ENCODE measurements at places on chromosomes 11 and 22.

DNA sequence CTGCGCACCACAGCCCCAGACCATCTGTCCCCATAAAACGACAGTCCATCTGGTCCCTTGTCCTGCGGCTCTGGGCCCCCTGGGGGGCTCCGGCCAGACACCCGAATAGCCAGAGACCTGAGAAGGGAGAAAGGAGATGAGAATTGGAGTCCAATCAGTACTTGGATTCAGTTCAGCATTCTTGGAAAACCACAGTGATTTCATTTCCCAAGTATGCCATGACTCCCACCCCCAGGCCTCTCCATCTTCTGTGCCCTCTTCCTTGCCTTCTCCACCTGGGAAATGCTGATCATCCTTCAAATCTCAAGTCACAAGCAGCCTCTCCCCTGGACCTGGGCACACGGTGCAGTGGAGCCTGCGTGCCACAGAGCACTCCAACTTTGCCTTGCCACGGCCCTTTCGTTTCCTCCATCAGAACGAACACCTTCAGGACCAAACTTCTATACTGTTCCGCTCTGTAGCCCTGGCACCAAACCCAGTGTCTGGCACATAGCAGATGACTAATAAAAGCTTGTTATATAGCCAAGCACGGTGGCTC, 10.9 kb upstream of the MFNG start:
- DNase-seq = no peak

DNA sequence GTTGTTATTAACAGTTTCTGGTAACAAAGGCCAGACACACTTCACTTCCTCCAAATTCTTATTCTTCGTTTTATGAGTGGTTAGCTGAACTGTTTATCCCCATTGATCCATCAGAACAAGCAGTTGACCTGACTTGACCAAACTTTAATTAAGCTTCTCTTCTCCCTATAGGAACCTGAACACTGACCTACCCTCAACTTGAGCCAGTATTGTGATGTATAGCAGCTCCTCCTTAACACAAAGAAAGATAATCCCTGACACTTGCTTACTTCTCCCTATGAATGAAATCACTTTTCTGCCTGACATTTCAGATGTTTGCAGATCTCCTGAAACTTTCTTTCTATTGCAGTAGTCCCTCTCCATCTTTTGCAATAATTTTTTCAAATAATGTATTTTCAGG, 41.9 kb downstream of the ANO5 start:
- no peak for DNase-seq

DNA sequence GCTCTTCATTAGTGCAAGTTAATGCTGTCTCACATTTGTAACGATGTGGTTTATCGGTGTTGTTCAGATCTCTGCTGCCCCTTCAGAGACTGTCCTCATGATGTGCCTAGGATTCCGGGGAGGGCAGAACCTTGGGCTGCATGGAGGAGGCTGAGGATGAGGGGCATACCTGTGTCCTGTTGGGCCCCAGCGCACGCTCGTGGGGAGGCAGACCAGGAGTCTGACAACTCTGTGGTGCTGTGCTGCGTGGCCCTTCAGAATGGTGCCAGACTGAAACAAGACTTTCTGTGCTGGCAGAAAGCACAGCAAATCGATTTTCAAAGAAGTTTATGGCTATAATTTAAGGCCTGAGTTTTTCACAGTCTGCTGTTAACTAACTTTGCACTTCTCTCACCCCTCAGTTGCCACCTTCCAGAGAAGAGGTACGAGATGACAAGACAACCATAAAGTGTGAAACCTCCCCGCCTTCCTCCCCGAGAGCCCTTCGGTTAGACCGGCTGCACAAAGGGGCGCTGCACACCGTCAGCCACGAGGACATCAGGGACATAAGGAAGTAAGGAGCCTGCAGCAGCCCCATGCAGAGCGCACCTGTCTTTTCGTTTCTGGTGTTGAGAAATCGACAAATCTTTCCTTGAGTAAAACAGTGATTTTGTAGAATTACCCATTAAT, 44.3 kb upstream of the CTTN start:
- DNase-seq = no peak

DNA sequence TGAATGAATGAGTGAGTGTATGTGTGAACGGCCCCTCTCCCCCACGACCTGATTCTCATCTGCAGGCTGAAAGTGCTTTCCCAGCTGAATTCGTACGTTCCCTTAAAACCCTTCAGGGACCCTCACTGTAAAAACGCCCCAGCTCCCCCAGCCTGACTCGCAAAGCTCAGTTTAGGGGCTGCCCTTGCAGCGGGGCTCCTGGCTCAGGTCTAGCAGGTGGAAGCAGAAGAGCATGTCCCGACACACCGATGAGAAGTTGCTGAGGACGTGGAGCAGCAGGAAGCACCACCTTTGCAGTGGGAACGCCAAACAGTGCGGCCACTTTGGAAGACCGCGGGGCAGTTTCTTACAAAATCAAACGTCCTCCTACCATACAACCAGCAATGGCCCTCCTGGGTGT, 3.6 kb upstream of the MRPL23 start:
- no peak for DNase-seq

GRCh38 chr22:40400159-40400558, 29.8 kb downstream of the SGSM3 start:
- no peak for DNase-seq

- DNase-seq = no peak
Observed at GRCh38 chr22:46090631-46091201, 59.6 kb upstream of the PPARA start.

- no peak for DNase-seq
Observed at GRCh38 chr11:114044042-114044871, 15.3 kb upstream of the ZBTB16 start.

GRCh38 chr22:35316751-35317150, 17.1 kb downstream of the TOM1 start:
- DNase-seq = no peak

GRCh38 chr11:40797981-40798380, 661.5 kb downstream of the LRRC4C start:
- DNase-seq = no peak

DNA sequence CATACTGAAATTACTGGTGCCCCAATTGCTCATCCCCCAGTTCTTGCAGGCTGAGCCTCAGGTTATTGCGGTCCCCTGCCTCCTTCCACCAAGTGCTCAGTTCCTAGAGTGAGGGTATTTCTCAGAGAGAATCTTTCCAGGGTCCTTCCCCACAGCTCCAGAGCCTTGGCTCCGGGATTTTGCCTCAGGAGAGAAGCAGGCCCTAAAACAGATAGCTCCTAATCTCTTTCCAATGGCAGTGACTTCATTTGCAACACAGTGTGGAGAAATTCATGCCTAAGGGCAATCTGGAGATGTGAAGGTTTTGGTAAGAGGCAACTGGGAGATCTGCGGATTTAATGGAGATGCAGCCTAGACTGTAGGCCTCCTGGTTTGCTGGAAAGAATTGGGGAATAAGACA, 2.9 kb downstream of the NF2 start:
- no peak for DNase-seq
